ENCODE measurements at places on chromosomes 5 and 9.
A peak's percentile ranks its signal among the peaks of the same experiment; 100 is the strongest.

DNA sequence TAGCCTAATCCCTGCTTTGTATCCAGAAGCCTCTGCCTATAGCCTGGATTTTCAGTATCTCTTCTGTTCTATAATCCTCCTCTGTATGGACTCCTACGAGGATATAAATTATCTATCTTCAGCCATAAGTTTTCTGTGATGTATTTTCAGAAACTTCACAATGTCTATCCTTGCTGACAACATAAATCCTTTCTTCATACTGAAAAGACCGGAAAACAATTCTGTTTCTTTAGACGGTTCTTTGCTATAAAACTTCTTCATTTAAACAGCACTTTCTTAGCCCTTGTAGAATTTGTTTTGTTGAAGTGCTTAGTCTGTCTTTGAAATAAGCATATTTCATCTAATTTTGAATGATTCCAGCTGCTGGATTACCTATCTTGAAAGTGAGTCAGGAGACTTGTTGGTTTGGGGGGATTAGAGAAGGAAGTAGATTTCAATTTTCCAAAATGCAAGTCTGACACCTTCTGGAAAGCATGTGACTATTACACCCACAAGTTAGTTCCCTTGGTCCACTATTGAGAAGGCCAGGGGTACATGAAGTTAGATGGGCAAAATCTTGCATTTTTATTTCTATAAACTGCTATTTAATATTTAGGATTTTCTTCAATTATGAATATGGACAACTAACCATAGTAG is 96.3 kb upstream of the RANBP3L start:
- DNase-seq, result no peak

- no peak for DNase-seq
Measured at GRCh38 chr9:131554087-131554842, 8.9 kb downstream of the PRRT1B start.

- no peak for DNase-seq
Measured at GRCh38 chr5:162202285-162202880, 134.8 kb downstream of the GABRG2 start.

- no peak for DNase-seq
Measured at GRCh38 chr9:69811351-69811868, 9.2 kb upstream of the CFAP95 start.

DNA sequence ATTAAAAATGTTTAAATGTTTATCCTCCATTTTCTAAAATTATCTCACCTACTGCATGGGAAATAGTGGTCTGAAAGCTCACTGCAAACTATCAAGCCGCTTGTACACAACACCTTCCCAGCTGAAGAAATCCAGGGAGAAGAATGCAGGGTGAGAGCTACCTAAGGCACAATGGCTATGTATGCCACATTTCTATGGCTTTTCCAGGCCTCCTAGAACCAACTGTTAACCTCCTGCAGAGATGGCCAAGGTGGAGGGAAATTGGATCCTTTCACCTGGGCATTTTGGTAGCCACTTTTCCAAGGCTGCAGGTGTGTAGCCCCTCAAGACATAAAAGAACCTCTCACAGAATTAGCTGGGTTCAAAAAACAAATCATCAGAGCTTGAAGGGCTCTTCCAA is 286.4 kb downstream of the EBF1 start:
- no peak for DNase-seq

GRCh38 chr5:13218518-13218917 is 726.0 kb downstream of the DNAH5 start:
- DNase-seq, result no peak

GRCh38 chr5:112776301-112776856 is 38.7 kb downstream of the APC start:
- DNase-seq, result no peak

- DNase-seq, result no peak
Measured at GRCh38 chr9:121888438-121888775, 204.7 kb downstream of the TTLL11 start.

- DNase-seq, result no peak
Measured at GRCh38 chr9:133685653-133686609, 49.8 kb downstream of the DBH start.

DNA sequence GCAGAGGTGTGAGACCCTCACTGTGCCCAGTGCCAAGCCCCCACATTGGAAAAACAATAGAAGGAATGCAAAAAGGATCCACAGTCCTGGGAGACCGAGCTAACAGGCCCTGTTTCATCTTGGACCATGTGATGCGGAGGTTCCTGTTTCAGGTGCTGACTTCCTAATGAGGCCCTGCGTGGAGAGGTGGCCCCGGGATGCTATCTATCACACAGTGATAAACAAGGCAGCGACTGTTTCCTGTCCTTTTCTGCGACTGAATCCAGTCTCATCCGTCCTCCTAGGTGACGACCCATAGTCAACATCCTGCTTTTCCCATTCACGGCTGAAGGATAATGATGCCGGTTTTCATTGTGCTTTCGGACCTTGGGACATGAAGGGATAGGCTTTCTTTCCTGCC is 56.4 kb upstream of the BOD1 start:
- DNase-seq, result no peak

DNA sequence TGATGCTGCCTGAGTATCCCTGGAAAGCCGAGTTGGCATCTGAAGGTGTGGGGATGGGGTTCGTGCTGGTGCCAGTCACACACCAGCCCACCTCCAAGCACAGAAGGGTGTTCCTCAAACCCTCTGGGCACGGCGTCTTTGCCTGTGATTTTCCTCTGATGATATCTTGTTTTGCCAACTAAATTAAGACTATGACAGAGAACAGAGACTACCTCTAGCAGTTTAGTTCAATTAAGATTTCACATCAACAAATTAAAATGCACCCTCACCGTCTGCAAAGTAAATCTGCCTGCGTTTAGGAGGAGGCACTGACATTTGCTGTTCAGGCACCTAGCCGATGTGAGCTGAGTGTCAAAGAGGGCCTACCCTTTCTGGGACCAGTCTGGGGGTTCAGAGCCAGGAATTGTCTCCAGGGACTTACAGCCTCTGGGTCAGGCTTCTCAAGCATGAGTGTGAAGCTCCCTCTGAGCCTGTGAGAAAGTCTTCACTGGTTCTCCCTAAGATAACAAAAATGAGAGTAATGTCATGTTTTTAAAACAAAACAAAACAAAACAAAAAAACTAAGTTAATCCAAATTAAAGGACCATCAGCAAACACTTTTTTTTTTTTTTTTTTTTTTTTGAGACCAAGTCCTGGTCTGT is 55.4 kb upstream of the CTNNA1 start:
- DNase-seq, result no peak

- no peak for DNase-seq
Measured at GRCh38 chr9:2718001-2718697, 839 bp downstream of the KCNV2 start.

GRCh38 chr9:109206670-109207069 is 39.6 kb upstream of the FRRS1L start:
- no peak for DNase-seq

DNA sequence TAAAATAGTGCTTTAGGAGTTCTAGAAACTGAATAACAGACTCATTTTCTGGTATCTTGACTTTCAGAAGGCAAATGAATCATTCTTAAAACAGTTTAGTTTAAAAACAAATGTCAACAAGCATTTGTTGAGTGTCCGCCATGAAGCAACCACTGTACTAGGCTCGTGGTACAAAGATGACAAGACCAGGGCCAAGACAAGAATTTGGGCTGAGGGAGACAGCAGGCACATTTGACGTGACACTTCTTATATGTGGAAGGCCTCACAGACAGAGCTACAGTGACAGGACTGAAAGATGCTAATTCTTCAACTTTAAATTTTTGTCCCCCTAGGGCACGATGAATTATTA is 14.4 kb upstream of the ZNF131 start:
- no peak for DNase-seq

DNA sequence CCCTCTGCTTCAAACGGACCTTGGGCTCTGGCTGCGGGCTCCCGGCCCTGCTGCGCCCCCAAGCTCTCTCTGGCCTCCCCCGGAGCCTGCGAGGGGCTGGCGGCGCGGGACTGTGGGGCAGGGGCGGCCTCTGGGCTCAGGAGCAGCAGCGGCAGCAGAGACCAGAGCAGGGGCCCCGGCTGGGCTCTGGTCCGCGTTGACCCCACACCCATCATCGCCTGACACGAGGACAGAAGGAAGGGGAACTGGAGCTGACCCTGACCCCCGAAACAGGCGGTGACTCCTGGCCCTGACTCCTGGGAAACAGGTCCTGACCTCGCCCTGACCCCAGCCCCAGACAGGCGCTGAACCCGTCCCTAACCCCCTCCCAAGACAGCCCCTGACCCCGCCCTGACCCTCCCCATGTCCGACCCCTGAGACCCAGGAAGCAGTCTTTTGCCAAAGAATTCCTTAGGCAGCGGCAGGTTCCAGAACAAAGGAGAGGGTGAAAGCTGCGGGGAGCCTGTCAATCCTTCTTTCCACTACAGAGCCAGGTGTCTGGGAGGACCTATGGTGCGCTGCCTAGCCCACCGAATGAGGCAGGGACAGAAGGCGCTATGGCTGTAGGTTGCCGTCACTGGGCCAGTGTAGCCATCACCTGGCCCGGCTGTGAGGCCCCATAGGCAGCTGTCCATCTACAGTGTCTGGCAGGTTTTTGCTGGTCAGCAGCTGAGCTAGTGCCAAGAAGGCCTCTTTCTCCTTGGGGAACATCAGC is 74.7 kb upstream of the SPTLC1 start:
- DNase-seq, result no peak

GRCh38 chr5:145791866-145792265 is 43.3 kb downstream of the PRELID2 start:
- DNase-seq, result no peak

DNA sequence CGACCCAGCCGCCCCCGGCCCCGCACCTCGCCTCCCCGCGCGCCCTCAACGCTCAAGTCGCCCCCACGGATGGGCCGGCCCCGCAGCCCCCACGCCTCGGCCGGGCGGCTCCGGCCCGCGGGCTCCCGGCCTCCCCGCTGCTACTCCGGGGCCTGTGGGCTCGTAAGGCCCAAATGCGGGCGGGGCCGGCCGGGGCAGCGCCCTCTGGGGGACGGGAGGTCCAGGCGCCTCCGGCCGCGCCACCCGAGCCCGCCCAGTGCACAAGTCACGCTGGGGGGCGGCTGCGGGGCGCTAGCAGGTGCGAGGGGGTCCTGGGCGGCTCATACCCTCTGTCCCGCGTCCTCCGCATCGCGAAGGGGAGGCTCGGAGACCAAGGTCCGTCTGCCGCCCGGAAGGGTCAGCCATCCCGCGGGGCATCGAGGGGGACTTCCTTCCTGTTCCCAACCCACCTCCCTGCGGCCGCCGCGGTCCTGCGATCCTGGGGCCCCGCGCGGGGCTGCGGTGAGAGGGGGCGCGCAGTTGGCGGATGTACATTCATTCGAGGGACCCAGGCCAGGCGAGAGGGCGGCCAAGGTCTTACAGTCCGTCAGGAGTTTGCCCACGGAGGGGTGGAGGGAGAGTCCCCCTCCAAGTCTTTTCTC is at the start of gene CIZ1:
TSS of gene CIZ1 (minus strand) at position 167 of the 641 bp plus-strand sequence. CDS start 715 bp downstream, outside the sequence.
- peak; percentile 27 for DNase-seq

DNA sequence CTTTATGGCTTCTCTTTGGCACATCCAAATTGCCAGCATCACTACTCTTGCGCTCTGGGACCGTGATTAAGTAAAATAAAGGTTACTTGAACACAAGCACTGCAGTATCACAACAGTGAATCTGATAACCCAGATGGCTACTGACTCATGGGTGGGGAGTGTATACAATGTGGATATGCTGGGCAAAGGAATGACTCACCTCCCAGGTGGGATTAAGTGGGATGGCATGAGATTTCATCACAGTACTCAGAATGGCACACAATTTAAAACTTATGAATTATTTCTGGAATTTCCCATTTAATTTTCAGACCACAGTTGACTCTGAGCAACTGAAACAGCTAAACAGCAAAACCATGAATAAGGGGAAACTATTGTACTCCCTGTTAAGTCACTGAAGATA is 4.3 kb downstream of the GFM2 start:
- no peak for DNase-seq

GRCh38 chr9:70601000-70601951 is 186.8 kb upstream of the KLF9 start:
- DNase-seq, result no peak

DNA sequence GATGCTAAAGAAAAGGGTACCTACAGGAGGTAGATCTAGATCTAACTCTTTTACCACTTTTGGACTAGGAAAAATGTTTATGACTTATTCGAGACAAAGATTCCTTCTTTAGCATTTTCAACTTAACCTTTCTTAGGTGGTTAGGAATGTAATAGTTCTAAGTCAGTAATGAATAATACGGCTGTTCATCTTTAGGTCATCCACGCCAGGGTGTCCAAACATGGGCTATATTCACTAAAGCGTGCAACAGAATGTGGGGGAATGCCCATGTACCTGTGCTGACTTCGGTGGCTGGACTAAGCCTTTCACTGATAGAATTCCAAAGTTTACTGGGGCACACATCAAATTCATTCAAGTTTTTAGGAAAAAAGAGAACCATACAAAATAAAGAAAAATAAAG is 164.7 kb downstream of the TSSK1B start:
- no peak for DNase-seq

DNA sequence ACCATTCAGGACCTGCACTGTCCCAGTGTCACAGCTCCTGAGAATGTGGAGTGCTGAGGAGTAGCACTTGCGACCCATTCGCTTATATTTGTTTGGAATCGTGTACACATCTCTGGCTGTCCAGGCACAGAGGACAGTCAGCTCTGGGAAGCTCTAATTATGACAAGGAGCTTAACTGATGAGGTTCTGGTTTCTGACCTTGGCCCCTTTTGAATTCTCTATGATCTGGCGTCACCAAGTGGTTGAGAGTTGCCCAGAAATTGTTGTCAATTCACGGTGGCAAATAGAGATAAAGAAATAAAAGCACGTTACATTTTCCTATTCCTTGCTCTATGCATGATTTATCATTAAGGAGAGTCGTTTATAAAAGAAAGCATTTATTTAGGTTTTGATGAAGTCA is 34.9 kb upstream of the LECT2 start:
- DNase-seq, result no peak

DNA sequence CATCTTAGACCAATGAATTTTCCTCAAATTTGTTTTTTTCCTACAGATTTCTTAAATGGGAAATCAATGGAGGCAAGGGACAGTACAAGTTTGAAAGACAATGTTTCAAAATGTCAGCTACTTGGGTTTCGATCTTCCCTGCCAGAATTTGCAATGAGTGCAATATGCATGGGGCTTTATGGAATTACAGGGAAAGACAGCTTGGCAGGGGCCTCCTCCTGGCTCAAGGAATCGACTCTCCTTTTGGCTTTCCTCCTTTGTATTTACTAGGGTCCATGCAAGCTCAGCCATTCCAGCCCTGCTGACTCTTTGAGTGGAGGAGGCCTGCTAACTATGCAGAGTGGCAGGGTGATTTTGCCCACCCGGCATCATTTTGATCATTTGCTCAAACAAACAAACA is 63.2 kb downstream of the MED27 start:
- DNase-seq, result no peak
